ENCODE measurements at places on chromosomes 11 and 22.

GRCh38 chr11:86623736-86624135 lies 48.7 kb downstream of the ME3 start:
- no peak for DNase-seq

DNA sequence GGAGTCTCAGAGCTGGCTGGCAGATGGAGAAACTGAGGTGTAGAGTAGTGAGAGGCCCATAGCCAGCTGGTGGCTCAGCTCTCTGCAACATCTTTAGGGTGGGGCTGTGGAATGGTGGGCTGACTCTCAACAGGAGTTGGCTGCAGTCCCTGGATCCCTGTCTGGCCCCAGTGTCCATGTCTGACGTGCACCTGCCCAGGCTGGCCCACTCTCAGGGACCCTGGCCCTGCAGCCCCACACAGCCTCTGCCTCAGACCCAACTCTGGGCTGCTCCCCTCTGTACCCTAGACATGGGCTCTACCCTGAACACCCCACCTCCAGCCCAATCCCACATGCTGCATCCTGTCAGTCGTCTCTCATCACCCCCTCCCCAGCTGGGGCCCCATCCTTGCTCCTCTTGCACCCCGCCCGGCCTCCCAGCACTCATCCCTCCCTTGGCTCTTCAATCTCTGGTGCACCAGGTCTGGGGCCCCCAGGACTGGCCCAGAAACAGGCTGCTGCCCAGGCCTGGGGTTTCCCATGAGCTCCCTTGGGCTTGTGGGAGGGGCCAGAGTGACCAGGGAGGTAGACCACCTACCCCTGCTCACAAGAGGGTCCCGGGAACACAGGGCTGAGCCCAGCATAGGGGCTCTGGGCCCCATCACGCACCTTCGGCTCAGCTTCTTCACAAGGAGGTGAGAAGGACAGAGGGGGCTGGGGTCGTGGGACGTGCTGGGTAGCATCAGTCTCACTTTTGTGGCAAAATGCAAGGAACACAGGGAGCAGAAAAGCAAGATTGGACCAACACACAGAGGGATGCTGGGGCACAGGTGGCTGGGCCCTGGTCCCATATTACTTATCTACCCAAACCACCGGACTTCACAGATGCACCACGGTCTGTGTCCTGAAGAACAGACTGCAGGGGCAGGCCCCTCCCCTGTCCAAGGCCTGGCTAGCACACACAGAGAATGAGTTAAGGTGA lies 31.5 kb downstream of the ARVCF start:
- no peak for DNase-seq

DNA sequence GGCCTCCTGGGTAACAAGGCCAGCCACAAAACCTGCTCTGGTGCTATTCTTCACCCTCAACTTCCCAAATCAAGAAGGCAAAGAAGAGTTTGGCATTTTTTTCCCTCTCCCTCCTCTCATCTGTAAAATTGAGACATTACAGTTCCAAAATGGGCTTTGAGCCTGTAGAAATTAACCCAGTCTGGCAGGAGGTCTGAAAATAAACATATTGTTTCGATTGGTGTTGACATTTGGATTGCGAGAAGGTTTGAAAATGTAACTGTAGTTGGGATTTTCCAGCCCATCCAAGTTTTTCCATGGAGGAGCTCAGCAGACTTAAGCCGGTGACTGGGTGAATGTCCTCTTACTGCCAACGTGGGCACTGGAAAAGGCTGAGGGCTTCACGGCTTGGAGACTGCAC lies 35.0 kb upstream of the ALX4 start:
- DNase-seq, result no peak

- DNase-seq, result no peak
Observed at GRCh38 chr11:10080138-10080537, 213.9 kb downstream of the SBF2 start.
